Hematopoietic multipotent progenitor cell (in vitro differentiated cells): ENCODE measurements at places on chromosomes 5 and 9.

DNA sequence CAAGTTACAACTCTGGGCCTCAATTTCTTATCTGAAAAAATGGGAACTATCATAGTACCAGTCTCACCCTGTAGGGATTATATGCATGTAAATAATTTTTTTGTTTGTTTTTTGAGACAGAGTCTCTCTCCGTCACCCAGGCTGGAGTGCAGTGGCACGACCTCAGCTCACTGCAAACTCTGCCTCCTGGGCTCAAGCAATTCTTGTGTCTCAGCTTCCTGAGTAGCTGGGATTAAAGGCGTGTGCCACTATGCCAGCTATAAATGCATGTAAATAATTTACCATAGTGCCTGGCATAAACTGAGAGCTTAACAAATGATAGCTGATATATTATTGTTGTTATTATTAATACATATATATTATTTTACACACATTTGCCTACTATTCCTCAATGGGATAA, 3.0 kb upstream of the ARHGAP26 start:
- DNase-seq: no peak

DNA sequence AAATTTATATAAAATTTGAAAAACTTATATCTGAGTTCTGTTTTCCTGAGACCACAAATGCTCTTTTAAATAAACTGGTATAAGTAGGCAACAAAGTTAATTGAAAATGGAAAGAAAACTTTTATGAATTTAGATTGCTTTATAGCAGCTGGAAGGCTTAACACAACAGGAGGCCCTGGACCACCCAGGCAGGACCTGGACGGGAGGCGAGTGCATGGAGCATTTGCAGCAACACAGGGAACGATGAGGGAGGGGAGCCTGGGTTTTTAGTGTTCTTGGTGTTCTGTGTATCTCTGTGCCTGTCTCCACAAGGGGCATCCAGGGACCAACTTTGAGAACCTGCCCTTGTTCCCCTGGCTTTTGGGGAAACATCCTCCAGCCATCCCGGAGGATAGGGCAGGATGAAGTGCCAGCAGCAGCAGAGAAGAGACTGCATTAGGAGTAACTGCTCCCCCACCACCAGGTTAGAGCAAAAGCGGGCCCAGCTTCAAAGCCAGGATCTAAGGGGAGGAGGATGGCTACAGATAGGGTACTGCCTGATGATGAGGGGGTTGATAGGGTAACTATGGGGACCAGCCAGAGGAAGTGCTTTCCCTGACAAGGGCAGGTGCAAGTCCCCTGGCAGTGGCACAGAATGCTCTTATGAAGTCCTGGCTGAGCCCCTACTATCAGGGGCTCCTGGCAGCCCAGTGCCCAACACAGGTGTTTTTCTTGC, 6.7 kb upstream of the SPATA31E1 start:
- no peak for DNase-seq

GRCh38 chr5:122499585-122499984, 187.5 kb downstream of the SNCAIP start:
- no peak for DNase-seq

DNA sequence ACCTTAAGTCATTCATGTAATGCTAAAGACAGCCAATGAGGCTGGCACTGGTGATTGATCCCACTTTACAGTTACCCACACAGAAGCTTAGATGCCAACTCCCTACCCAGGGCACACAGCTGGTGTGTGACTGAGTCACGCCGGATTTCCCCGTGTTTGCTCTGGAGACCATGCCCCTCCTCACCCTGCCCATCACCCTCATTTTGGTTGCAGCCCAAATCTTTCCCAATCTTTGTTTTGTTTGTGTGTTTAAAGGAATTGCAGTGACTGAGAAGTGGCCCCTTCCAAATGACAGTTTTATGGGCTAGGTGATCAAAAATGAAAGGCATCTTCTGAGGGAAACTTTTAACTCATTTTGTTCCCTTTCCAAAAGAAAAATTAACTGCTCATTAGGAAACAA, 10.9 kb downstream of the FBXL7 start:
- no peak for DNase-seq

DNA sequence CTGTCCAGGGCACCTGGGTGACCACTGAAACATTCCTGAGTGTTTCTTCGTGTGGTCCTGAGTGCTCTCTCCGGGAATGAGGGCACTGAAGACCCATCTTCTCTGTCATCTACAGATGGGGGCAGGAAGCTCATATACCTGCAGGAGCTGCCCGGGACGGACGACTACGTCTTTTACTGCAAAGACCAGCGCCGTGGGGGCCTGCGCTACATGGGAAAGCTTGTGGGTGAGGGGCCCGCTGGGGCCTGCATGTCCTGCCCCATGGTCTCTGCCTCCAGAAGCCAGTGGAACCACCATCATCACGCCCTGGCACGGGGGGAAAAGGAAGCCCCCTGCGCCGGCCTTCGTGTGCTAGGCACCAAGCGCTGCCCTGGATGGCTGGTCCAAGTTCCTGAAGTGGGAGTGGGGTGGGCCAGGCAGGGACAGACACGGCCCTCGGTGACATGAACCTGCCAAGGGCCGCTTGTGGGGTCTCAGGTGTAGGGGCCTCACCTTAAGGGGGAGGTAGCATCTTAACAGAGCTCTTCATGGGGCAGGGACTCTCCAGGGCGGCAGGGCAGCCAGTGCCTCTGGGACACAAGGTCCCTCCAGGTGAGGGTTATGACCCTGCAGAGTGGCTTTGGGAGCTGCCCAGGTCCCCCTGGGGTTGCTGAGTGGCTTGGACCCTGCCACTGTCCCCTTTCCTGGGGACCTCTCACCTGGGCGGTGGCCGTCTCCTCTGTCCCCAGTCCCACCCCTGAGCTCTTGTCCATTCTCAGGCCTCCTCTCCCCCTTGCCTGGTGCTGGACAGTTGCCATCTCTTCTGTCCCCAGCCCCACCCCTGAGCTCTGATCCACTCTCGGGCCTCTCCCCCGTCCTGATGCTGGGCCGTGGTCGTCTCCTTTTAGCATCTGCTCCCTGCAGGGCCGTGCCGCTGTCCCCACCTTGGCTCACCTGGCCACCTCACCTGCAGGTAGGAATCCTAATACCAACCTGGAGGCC, 2.1 kb downstream of the OBP2A start:
- no peak for DNase-seq

- peak; percentile 29 for DNase-seq
Observed at GRCh38 chr9:134391319-134392231, 65.3 kb downstream of the RXRA start.

- no peak for DNase-seq
Observed at GRCh38 chr5:78606241-78606640, 42.3 kb downstream of the LHFPL2 start.

GRCh38 chr9:99294850-99295461, 72.9 kb downstream of the SEC61B start:
- no peak for DNase-seq

DNA sequence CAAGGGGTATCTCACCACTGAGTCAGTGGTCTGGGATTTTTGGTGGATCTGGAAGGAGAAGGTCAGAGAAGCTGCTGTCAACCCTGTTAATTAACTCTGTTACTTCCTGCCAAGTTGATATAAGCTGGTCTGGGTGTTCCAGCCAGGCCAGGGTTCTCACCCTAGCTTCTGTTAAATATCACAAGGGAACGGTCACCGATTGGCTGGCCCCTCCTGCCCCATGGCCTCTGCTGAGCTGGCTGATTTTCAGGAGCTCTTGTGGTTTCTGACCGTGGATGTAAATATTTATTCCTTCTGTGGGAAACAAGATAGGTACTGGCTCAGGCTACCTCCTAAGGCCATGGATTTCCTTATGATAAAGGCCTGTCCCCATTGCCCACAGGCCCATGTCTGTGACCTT, 1.0 kb downstream of the ADAMTS13 start:
- DNase-seq: no peak

DNA sequence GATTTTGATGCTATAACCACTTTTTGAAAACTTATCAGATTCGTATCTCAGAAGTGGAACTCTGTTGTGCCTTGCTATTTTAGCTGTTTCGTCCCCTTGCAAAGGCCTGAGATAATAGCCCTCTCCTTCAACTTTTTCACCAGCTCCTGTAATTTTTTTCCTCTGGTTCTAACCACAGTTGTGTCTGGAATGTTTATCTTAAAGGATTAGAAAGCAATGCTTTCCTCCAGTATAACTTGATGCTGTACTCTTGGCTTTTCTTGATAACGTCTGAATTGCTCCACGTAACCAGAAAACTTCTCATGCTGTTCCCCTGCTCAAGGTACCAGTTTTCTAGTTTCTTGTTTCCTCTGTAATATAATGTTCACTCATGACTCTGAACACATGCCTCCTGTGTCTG, 209.4 kb downstream of the DTWD2 start:
- no peak for DNase-seq

DNA sequence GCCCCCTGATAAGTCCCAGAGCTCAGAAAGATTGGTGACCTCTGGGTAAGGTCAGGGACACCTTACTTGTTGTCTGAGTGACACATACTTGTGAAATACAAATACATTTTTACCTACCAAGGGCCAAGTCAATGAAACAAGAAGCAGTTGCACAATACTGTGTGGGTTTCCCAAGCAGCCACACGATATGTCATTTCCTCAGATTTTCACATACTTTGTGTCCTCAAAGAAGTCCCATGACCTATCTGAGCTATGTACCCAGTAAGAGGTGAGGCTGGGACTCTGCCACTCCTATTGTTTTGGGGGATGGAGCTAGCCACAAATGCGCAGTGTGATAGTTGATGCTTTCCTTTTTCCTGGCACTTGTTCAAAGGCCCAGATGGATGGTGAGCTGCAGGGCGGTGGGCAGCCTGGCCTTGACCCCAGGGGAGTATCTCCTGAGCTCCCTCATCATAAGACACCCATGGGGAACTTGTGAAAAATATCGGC, 4.8 kb upstream of the SLC25A51 start:
- peak; percentile 34 for DNase-seq

DNA sequence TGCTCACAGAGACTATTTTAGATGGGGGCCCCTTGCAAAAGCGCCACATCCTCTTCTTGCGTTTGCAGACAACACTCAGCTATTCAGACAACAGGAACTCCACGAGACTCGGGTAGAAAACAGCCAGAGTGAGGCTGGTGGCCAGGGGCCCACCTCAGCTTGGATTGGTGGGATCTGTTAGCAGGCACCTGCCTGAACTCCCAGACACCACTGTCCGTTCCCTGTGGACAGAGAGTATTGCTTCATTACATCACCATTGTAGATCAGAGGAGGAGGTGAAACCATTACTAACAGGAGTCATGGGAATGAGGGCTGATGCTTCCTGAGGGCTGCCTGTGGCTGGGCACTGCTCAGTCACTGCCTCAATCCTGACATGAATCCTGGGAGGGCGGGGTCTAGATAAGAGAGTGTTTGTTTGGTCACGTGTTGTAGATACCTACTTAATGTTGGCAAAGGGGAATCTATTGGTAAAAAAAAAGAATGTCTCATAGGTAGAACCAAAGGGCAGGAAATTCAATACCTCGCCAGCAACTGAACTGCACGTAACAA, 4.4 kb upstream of the RAPGEF1 start:
- no peak for DNase-seq

DNA sequence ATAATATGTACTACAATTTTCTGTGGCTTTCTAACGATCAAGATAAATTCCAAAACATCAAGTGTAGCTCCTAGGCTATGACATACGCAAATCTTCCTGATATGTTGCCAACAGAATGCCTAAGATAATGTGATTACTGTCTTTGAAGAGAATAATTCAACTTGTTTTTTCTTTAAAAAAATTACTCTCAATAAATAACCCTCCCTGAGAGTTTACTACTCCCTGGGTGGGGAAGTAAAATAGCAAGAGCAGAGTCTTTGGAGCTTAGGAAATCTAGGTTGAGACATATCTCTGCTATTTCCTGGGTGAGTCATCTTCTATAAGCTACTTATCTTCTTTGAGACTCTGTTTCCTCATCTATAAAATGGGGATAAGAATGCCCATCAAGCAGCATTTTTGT, 201.2 kb downstream of the ACTL7B start:
- DNase-seq: no peak
